DMS79 (cell line): ENCODE measurements at places on chromosomes 5 and 9.

DNA sequence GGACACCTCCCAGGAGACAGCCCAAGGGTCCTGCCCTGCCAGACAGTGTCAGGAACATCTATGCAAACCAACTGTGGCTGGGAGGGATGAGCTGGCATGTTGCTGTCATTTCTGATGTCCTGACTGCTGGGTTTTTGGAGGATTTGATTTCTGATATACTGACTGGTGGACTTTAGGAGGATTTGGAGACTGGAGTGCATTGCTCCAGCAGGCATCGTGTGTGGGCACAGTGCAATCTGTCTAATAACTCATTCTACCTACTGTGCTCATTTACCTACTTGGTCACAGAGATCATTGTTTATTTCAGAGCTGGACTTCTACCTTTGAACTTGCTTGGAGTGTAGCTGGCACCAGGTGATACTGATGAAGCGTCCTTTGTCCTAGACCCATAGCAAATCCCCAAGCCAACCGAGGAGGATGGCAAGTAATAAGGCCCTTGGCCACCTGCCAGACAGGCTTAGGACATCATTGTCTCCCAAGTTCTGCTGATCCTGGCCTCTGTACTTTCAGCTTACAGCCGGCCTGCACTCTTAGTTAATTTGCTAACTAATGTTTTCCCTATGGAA is 124.3 kb upstream of the ICE1 start:
- no peak for DNase-seq

GRCh38 chr5:6356578-6357164 is 21.7 kb downstream of the MED10 start:
- no peak for DNase-seq

GRCh38 chr9:38129366-38129765 is 60.3 kb upstream of the SHB start:
- DNase-seq, result no peak

DNA sequence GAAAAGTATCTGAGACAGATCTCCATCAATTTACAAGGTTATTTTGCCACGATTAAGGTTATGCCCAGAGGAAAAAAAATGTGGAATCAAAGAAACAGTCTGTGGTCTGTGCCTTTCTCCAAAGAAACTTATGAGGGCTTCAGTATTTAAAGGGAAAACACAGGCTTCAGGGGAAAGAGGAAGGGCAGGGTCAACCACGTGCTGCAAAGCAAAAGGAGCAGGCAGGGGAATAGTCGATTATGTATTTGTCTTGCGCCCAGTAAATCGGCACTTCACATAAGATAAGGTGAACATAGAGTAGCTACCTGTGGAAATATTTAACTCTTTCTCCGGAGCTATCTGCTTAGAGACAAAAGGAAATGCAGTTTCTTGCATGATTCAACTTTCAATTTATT is 343.7 kb downstream of the RAB3C start:
- no peak for DNase-seq

- no peak for DNase-seq
Measured at GRCh38 chr9:86600291-86600690, 246.1 kb upstream of the TUT7 start.

DNA sequence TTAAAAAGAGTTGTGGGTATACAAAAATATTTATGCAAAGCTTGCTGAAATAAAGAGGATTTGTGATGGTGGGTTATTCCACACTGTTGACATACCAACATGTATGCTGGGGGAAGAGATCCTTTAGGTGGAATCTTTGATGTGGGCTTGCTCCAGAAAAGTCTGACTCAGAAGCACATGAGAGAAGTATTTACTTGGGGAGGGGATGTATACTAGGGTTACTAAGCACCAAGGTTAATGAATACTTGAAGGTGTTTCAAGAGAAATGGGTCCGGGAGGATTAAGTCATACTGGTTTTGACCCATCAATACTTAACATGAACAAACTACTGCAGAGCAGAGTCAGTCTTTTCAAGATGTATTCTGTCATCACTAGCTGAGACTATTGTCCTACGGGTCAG is 316.4 kb upstream of the GRIN3A start:
- DNase-seq, result no peak

- DNase-seq, result no peak
Measured at GRCh38 chr5:76851728-76852369, 2.0 kb downstream of the S100Z start.

- DNase-seq, result no peak
Measured at GRCh38 chr9:114023961-114024360, 54.1 kb downstream of the AMBP start.

DNA sequence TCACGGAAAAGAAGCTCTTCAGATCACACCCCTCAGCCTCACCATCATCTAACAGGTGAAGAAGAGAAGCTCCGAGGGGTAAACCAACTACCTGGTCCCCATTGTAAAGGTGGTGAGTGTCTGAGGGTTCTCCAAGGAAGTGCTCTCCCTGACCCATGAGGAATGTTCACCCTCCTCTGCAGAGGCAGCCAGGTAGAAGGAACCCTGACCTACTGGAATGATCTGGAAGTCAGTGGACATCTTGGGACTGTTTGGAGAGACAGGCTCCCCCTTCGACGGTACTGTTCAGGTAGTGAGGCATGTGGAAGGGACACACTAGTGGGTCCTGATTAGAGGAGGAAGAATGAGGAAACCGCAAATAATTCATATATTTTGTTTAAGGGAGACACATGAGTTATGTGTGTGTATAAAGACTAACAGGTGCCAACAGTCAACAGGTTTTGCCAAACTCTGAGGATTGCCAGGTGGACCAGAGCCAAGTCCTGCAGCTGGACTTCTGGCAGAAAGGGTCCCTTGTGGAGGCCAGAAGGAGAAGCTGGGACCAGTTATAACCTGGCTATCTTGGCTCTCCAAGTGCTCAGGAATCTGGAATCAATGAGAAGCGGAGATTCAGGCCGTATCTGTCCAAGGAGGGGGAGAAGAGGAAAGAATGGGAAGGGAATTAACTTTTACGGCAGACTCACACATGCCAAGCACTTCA is 3.0 kb upstream of the ZBTB34 start:
- peak; percentile 14 for DNase-seq

GRCh38 chr9:89488131-89488530 is 9.8 kb downstream of the SEMA4D start:
- DNase-seq, result no peak

GRCh38 chr5:150073086-150073625 is 13.2 kb downstream of the CSF1R start:
- no peak for DNase-seq

DNA sequence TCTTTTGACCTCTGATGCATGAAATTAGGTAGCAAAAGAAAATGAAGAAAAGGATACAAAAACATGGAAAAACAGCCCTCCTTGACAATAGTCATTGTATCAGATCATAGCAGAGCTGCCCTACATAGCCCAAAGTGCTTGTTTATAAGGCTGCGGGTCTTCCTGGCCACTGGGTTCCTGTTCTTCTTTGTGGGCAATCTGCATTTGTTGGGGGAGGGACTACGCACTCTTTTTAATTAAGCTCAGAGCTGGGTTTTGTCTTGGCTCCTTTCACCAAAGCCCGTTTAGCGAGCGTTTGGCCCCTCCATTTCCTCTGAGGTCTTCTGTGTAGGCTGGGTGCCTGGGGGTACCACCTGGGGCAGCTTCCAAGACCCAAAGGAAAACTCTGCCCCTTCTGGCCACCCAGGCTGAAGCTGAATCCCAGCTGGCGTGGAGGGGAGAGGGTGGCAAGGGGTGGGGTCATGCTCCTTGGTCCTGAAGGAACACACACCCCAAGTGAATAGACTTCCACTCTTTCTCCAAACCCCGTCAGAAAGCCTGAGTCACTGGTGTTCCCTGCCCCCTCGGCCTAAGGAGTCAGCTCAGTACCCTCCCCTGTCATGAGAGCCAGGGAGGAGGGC is 6.5 kb upstream of the PAX5 start:
- DNase-seq, result no peak

- no peak for DNase-seq
Measured at GRCh38 chr9:106486685-106487084, 376.3 kb upstream of the ZNF462 start.

GRCh38 chr5:72878854-72879253 is 62.4 kb downstream of the TNPO1 start:
- DNase-seq, result no peak

GRCh38 chr9:110356639-110357395 is 19.2 kb upstream of the TXNDC8 start:
- DNase-seq, result no peak

DNA sequence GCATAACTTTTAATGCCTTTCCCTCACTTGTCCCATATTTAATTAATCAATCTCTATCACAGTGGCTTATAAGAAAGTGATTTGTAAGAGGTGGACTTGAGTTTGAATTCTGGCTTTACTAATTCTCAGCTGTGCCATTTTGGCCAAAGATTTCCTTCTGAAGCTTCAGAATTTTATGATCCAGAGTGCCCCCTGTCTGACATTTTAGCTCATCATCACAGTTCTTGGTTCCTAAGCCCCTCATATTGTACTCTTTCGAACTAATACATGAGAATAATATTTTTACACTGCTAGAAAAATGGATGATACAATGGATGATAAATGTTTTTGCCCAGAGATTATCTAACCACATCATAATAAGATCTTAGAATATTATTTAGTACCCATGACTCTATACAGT is 1014.1 kb downstream of the PTPRD start:
- no peak for DNase-seq

DNA sequence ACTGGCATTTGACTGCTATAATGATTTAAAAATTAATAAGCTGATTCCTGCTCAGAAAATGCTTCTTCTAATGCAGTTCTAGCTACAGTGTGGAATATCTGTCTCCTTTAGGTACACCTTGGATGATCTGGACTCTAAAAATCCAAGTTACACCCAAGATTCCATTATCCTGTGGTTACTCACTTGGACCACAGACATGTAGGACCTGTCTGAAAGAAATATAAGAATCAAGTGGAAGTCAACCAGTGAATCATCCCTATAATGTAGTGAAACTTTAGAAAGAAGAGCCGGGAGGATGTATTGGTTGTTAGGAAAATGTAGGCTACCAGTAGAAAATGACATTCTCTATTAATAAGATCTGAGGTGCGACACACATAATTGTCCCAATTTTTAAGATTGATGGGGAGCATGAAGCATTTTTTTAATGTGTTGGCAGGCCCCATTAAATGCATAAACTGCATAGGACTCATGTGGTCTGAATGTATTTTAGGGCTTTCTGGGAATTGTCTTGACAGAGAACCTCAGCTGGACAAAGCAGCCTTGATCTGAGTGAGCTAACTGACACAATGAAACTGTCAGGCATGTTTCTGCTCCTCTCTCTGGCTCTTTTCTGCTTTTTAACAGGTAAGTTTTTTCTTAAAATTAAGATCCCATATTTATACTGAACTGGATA is at the start of gene SPINK6:
TSS of gene SPINK6 (plus strand) at position 512 of the 673 bp plus-strand sequence. CDS start at position 567, 55 bp downstream.
- no peak for DNase-seq

DNA sequence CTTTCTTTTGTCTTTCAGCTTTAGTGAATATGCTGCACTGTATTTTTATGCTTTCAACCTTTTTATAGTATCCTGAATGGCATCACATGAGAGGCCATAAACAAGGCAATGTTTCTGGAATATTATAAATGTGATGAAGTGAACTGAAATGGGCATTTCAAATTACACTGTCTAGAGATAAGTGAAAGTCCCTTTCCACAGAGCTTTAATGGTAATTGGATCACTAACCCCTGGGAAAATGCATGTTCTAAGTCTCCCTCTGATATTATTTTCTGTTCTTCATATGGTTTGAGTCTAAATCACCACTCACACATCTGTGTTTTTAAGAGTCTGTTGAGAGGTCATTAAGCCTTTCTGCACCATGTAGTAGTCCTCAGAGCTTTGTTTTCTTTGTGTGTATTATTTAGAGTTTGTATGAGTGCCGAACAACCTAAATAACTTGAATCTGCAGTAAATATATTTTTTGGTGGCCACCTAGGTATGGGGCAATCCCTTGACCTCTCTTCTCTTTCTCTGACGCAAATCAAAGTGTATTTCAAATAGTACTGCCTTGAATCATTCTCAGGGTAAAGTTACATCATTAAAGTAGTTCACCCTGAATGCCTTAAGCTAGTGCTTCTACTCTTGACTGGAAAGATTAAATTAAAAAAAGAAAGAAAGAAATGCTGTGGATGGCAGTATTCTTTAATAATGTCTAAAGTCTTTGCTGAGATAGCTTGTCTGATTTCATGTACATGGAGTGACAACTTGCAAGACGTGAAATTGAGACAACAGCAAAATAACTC is 1931.0 kb upstream of the CDH6 start:
- no peak for DNase-seq

- DNase-seq, result peak; percentile 43
Measured at GRCh38 chr9:129885670-129886106, 50.4 kb downstream of the USP20 start.

- DNase-seq, result no peak
Measured at GRCh38 chr9:126218359-126219125, 108.1 kb upstream of the MVB12B start.

DNA sequence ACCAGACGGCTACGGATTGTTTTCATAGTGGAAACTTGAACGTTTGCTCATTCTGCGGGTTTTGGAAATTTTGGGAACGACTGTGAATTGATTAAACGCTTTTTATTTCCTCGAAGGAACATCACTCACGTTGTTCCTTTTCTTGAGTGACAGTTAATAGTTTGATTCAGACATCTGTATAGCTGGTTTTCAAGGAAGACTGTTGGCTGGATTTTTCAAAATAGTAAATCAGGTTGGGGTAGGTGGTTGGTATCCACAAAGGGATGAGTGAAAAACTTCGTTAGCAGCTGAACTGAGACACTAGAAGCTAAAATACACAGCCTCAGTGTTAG is 1.1 kb downstream of the TGFBR1 start:
- DNase-seq, result no peak

- peak; percentile 8 for DNase-seq
Measured at GRCh38 chr5:62720031-62720441, 141.4 kb downstream of the LRRC70 start.

DNA sequence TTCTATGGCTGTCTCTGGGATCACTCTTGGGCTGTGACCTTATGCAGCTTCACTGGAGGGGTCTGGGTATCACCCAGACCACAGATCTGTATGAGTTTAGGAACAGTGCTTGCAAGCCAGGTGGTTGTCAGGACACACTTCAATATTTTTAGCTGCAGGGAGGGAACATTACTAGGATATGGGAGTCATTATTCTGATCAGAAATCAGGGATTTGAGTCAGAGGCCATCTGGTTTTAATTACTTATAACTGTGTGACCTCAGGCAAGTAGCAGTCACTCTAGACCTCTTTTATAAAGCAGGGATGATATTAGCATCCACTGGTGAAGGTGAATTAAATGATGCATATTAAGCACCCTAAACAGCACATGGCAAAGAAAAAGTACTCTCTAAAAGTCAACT is 60.1 kb upstream of the NMUR2 start:
- no peak for DNase-seq

DNA sequence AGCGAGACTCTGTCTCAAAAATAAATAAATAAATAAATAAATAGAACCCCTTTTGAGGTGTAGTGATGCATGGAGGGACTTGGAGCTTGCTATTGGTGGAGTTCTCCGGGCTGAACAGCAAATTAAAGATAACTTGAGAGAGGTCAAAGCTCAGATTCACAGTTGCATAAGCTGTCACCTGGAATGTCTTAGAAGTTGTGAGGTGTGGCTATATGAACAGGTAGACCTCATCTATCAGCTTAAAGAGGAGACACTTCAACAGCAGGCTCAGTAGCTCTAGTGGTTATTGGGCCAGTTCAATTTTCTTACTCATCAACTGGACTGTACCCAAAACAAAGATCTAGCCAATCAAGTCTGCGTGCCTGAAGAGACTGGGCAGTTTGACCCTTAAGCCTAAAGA is 11.7 kb upstream of the STING1 start:
- no peak for DNase-seq

- DNase-seq, result no peak
Measured at GRCh38 chr9:36161187-36161586, 8.0 kb upstream of the CCIN start.
